Activated CD4-positive, alpha-beta T cell treated with anti-CD3 and anti-CD28 coated beads for 24 hours (primary cell): ENCODE measurements at places on chromosomes 16 and 17.

- DNase-seq = no peak
Measured at GRCh38 chr17:21164216-21164615, 37.5 kb downstream of the DHRS7B start.

- DNase-seq = no peak
Measured at GRCh38 chr17:48641541-48642058, 15.4 kb upstream of the HOXB9 start.

DNA sequence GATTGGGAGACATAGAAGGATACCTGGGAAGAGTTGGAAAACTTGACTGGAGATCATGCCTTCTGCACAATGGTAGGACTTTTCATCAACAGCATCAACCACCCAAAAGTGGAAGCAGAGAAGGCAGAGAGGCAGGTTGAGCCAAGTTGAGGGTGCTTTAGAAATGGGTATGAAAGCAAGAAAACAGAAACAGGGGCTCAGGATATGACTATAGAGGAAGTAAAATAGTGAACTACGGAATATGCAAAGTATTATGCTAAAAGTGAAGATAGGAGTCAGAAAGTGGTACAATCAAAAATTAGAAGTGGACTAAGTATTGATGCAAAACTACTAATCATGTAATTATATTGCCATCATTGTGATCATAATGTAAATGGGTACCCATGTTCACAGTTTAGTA lies 16.1 kb upstream of the ARHGAP44 start:
- no peak for DNase-seq

- DNase-seq = no peak
Measured at GRCh38 chr17:979212-979538, 401 bp downstream of the NXN start.

GRCh38 chr17:12985431-12986293 lies 32.2 kb downstream of the ELAC2 start:
- DNase-seq = no peak

GRCh38 chr16:22814711-22815105 lies 746 bp downstream of the HS3ST2 start:
- no peak for DNase-seq

- DNase-seq = no peak
Measured at GRCh38 chr17:917941-918740, 61.4 kb downstream of the NXN start.

DNA sequence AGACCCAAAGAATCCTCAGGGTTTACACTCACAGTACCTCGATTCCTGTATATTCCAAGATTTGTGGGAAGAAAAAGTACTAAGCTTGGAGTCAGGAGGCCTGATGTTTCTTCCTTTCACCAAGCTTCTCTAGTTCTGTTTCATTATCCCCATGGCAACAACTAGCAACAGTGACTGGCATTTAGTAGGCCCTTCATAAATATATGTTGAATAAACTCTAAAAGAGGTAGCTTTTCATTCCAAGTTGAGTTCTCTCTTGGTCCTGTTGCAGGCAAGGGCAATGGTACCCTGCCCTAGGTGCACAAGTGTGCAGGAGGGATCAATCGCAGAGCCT lies 527 bp upstream of the UBE2Z start:
- no peak for DNase-seq

DNA sequence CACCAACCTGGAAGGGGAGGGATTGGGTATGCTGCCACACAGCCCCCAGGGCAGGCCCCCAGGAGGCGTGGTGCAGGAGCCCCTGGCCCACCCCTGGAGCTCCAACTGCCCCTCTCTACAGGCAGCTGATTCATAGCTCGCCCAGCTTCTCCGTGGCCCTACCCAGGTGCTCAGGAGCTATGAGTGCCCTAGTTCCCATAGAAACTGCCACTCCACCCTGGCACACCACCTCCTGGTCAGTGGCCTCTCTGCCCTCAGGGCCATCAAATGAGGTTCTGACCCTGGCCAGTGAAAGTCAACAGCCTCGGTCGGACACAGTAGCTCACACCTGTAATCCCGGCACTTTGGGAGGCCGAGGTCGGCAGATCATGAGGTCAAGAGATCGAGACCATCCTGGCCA lies 18.0 kb downstream of the CNGB1 start:
- DNase-seq = no peak

GRCh38 chr17:12568358-12569251 lies 97.1 kb upstream of the MYOCD start:
- DNase-seq = no peak

DNA sequence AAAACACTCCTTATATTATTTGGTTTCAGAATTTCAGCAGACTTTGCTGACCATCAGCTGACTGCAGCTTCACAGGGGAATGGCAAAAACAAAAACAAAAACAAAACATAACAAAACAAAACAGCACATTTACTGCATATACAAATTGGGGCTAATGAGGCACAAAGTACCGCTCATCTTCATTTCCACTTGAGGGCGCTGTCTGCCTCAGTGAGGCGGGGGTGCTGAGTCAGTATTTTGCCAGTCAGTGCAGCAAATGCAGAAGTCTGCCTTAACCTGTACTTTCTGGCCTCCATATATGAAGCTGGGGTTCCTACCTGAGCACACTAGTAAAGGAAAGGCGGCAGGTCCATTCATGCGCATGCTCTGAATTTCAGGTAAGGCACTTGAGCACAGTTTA lies 13.5 kb upstream of the DYNLRB2 start:
- peak; percentile 25 for DNase-seq

GRCh38 chr16:71387045-71387871 lies 28.7 kb downstream of the CALB2 start:
- no peak for DNase-seq

- no peak for DNase-seq
Measured at GRCh38 chr16:4465977-4466779, 8.2 kb downstream of the NMRAL1 start.

GRCh38 chr17:15462976-15463772 lies 4.2 kb downstream of the CDRT4 start:
- no peak for DNase-seq

- no peak for DNase-seq
Measured at GRCh38 chr17:76054112-76054476, 18.2 kb downstream of the SRP68 start.

DNA sequence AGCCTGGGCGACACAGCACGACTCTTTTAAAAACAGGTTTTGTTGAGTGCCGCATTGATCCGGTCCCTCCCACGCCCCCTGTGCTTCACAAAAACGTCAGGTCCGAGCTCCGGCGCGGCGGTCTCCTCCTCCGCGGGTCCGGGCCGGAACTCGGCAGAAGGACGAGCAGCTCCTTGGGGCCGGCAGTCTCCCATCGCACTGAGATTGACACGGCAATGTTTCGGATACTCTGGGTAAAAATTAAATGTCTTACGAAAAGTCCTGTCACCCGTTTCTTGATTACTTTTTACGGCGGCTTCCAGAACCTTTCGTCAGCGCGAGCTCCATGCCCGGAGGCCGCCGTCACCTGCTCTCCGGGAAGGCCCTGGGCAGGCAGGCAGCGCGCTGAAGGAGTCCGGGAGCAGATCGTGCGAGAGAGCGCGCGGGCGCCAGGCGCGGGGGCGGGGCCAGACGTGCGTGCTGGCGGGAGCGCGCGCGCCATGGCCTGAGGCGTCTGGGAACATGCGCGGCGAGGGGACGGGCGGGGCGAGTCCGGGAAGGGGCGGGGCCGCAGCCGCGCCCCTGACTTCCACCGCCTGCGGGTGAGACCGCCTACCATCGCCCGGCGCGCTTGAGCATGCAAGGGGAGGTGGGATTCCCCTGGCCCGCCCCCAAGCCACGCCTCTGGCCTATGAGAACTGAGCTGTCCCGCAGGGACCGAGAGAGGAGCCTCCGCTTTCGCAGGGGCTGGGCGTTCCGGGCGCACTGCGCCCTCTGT lies 11.7 kb upstream of the SRL start:
- peak; percentile 99 for DNase-seq

DNA sequence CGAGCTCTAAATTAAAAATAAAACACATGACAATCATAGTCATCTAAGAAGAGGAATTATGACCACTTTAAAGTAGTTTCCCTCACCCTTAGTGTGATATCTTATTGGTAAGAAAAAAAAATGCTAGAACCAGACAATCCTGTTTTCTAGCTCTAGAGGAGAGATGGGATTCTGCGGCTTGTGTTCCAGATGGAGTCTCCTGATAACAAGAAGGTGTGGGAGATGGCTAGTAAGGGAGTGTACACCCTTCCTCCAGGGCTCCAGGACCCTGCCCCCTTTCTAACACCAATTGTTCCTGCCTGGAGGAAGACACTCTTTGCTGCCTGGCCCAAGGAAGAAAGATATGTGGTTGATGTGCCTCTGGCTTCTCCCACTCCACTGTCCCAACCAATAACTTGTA lies 68.8 kb upstream of the FBXO47 start:
- no peak for DNase-seq

DNA sequence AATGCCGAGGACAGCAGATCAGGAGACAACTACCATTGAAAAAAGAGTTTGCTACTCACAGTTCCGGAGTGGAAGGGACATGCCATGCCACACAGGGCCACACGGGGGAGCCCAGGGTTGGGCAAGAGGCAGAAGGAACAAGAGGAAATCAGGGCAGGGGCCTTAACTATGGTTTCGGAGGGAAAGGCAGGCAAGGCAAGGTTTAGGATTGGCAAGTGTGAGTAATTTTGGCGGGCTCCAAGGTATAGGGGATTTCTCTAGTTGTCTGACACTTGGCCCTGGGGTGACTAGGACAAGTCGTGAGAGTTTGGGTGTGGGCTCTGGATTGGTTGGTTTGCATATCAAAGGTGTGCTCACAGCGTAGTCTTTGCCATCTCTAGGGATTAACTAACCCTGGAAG lies 27.0 kb upstream of the NTN1 start:
- peak; percentile 67 for DNase-seq

GRCh38 chr17:10295728-10296343 lies 77.0 kb downstream of the MYH13 start:
- no peak for DNase-seq

DNA sequence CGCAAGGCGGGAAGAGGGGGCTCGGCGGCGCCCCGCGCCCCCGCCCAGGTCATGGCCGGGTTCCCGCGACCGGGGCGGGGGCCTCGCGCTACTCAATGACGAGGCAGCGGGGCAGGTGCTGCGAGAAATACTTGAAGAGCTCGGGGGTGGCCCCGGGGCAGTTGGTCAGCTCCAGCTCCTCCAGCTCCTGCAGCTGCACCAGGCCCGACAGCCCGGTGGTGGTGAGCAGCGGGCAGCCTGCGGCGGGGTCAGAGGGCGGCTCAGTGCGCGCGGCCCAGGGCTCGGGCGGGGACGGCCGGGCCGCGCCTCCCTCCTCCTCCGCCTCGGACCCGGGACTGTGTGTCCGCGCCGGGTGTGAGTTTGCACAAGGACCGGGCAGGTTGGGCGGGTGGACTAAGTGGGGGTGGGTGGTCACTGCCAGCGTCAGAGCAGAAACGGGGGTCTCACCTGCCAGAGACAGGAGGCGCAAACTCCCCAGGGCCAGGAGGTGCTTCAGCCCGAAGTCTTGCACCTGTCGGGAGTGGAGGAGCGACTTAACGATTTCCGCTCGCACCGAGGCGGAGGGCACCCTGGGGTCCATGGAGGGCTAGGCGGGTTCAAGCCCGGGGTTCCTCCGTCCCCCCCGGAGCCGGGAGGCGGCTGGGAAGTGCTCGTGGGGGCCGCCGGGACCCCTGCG lies 4.1 kb upstream of the WDR24 start:
- DNase-seq = no peak

DNA sequence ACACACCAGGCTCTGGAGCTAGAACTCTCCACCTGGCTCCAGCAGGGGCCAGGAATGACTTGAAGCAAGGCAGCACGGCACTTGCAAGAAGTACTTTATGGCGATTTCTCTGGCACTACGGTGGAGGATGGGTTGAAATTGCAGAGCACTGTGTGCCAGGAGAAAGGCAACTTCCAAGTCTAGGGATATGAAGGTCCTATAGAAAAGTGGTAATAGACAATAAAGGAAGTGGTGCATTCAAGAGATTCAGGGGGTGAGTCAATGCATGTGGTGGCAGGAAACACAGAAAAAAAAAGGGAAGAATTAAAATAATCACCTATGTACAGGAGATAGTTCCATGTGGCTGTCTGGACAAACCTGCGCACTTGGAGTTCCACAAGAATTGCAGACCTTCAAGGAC lies 240.3 kb upstream of the DYNLRB2 start:
- no peak for DNase-seq

- no peak for DNase-seq
Measured at GRCh38 chr17:20174588-20175265, 165.6 kb downstream of the SPECC1 start.

DNA sequence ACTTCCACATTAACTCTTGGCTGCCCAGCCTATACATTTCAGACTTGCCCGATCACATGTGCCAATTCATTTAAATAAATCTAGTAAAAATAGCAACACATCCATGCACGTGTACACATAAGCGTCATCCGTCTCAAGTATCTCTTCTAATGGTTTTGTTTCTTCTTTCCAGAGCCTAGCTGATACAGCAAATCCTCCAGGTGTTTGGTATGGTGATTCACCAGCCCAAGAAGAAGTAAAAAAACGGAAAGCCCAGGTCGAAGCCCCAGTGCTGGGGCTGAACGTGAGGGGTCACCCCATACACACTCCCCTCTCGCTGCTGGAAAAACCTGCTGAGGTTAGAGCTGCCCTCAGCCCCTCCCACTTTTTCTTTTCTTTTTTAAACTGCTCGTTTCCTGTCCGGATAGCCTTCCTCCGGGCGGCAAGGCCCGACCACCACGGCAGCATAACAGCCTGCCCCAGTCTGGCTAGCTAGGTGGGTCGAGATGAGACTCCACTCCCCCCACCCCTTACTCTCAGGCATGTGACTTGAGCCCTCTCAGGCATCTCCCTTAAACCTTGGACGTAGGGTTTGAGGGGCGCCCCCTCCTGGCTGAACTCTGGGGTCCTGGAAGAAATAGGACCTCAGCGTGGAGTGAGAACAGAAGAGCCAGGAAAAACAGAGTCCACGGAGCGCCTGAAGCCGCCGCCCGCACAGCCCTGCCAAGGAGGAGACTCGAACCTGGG lies 13.9 kb upstream of the OR1F1 start:
- no peak for DNase-seq

DNA sequence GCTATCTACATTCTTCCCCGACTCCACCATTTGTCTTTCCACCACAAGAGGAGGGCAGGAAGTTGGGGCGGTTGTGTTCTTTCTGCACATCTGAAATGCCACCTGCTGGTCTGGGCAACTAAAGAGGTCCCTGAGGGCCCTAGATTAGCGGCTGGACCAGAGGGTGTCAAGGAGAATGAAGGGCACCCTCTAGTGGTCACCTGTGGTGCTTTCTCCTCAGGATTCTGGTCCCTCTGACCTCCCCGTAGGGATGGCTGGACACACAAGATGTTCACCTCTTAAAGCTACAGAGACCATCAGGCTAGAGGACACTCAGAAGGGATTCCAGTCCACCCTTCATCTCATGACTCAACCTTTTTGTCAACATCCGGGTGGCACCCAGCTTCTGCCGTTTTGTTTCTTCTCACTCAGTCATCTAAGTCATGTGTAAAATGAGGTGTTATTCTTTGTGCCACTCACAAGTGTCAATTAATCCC lies 2.9 kb upstream of the SCIMP start:
- no peak for DNase-seq
